ENCODE measurements at places on chromosomes 11 and 22.

DNA sequence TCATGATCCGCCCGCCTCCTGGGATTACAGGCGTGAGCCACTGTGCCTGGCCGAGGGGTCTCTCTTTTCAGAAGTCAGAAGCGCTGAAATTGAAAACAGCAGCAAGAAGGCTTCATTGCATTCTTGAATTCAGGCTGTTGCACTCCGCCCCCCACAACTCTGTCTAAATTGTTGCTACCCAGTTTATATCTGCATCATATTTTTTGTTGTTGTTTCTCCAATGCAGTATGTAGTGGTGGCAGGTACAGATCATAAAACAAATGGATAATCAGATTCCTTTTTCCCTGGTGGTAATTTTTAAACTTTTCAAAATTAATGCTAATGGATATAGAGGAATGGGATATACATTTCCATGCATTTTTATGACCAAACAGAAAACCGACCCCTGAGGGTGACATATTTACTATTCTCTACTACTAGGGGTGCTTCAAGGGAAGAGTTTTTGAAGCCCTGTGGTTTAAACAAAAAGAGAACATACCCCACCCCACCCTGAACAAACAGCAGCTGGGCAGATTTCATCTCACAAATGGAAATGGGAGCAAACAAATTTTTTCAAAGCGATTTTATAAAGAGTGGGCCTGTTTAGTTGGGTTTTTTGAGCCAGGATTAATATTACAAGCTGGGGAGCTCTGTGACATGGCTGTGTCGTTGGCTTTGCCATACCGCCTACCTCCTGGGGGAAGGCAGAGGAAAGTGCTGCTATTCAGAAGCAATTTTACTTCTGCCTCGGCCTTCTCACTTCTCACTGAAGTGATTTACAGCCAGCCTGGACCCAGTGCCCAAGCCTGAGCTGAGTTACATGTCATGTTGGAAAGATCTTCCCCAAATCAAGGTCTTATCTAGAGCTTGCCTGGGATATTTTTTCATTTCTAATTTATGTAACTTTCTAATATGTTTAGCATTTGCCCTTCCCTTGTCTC is 16.0 kb upstream of the TMA7B start:
- no peak for DNase-seq

DNA sequence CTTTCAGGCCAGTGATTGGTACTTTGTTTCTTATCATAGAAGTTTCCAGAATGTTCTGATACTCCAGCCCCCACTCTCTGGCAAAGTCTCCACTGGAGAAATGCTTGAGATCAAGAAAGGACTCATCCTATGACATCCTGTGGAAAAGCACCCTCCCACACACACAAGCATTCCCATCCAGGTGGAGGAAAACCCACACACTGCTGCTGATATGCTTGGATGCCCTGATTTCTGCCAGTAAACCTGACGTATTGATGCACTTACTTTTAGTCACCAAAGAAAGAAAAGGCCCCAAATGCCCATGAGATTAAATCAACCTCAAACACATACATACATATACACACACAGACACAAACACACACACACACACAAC is 9.2 kb upstream of the SLC5A12 start:
- no peak for DNase-seq

DNA sequence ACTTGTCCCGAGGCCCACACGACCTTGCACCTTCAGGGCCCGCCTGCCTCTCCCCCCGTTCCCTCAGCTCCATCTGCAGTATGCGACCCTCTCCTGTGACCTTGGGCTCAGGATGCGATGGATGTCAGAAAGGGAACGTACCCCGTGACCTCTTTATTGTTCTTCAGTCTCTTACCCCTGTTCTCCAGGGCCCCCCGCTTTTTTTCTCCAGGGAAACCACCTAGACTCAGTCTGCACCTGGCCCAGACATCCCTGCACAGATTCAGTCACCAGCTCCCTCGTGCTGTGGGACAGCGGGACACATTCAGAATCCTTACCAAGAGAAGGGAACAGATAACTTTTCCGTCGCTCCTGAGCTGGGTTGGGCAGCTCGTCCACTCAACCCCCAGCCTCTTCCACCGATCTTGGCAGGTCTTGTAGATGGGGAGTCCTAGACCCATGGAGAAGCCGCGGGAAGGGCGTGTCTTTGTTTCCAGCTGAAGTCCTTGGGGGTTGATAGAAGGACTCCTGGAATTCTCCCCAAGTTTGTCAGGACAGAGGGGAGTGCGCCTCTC is 1.4 kb upstream of the PHOX2A start:
- DNase-seq, result no peak

DNA sequence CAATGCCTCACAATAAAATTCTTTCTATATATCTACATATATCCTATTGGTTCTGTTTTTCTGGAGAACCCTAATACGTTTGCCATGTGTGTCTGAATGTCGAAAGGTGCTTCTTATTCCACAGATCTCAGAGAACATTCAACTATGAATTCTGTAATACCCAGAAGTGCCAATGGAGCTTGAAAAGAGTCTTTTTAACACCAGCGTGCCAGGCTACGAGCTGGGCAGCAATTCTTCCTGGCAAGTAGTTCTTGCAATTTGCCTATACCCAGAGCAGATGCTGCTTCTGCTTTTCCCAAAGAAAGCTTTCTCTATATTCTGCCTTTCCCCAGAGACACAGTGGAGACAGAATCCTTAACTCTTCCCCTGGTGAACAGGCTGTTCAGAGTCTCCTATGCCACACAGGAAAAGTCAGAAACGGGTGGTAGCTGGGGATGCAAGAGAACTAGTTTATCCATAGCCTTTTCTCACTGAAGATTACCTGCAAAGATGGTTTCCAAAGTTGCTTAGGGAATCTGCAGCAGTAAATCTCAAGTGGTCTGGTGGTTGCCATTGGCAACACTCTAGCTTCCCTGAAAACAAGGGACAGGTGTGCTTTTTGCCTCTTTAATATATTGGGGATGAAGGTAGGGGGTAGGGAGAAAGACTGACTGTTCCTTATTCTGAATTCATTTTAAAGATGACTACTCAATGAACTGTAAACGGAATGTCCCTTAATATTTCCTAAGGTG is 16.8 kb upstream of the PAFAH1B2 start:
- peak; percentile 91 for DNase-seq

GRCh38 chr11:79253280-79253679 is 187.6 kb downstream of the TENM4 start:
- peak; percentile 38 for DNase-seq

GRCh38 chr11:108147150-108147549 is 25.8 kb downstream of the ACAT1 start:
- DNase-seq, result no peak

- peak; percentile 56 for DNase-seq
Measured at GRCh38 chr22:16917144-16918003, 90.6 kb downstream of the GAB4 start.

Data from NCI-H1105 treated with DMSO at 0.1 percent for 48 hours (cell line).